ENCODE measurements at places on chromosomes 16 and 17.

- no peak for DNase-seq
Measured at GRCh38 chr17:36921095-36921851, 16.0 kb upstream of the LHX1 start.

DNA sequence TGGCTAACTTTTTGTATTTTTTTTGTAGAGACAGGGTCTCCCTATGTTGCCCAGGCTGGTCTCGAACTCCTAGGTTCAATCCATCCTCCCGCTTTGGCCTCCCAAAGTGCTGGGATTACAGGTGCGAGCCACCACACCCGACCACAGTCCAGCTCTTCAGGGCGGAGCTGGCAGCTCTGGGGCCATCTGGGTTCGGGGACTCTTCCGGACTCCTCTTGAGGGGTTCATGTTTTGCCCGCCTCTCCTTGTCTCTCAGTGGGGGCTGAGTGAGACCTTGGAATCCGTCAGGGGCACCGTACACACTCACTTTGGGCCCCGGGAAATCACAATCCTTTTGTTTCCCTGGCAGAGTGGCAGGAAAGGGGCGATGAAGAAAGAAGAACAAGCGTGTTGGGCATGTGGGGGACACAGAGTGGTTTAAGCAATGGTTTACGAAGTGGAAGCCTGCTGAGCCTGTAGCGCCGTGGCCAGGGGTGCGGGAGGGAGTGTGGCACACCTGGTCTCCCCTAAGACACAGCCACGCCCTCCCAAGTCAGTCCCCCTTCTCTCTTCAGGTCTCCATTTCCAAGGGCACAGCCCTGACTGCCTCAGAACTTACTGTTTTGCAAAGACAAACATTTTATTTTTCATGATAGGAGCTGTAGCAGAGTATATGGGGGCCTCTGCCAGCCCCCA, 26.1 kb downstream of the TNS4 start:
- no peak for DNase-seq

DNA sequence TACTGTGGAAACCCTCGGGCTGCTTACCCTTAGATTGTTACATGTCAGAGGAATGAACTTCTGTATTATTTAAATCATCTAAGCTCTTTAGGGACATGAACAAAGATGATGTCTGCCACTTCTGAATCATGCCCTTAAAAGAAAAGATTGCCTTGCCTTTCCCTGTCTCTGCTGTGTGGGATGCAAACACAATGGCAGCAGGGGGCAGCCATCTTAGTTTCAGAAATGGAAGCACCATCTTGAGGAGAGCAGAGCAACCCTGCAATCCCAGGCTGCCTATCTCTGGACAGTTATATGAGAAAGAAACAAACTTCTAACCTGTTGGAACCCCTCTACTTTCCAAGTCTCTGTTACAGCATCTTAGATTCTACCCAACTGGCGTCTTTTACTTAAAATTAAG, 16.7 kb upstream of the HLF start:
- no peak for DNase-seq

GRCh38 chr16:2791174-2791573, 3.8 kb upstream of the PRSS33 start:
- DNase-seq = no peak

- DNase-seq = no peak
Measured at GRCh38 chr16:81003610-81004460, 2.9 kb downstream of the CMC2 start.

- DNase-seq = no peak
Measured at GRCh38 chr16:19118938-19119431, 5.2 kb downstream of the ITPRIPL2 start.

DNA sequence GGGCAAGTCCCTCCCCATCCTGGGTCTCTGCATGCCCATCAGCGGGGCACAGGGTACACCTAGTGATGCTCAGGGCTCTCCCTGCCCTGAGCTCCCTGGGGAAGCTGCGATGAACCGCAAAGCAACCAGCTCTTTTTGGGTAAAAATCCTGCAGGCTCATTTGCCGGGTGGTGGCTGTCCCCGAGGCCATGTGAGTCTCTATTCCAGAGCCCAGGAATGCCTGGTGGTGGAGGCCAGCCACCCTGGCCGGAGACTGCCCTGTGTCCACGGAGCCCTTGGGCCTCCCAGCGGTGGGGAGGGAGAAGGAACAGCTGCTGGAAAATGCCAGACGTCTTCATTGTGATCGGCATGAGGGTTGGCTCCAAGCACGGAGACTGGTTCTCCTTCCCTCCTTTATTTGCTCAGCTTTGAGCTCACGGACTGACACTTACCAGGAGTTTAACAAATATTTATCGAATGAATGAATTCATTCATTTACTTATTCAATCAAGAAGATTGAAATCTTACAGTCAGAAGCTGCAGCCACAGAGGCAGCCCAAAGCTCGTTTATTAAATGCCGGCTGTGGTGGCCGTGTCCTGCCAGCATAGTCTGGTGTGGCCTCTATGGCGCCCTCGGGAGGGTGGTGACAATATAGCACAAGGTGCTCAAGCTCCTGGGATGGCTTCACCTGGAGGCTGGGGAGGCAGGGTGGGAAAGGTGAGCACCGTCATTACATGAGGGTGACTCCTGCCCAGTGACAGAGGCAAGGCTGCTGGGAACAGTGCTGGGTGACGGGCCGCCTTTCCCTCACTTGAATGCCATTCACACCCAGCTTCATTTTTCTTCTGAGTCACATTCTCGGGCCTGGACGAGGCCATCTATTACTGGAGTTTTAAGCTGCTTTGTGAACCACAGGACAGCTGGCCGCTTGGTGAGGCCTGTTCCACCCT, 31.1 kb upstream of the JPH3 start:
- DNase-seq = peak; percentile 34

DNA sequence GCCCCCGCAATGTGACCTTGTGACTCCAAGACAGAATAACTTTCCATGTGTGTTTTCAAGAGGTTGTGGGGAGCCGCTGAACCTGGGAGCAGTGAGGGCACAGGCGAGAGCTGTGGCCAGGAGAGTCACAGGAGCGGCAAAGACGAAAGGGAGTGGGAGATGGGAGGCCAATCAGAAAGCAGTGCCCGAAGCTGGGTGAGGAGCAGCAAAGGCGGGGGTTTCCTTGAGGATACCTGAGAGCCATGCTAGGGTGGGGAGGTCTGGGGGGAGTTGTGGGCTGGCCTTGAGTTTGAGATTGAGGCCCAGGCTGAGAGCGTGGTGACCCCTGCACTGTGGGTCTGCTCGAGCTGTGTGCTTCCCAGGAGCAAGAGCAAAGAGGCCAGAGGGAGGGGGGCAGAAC, 23.2 kb upstream of the NPTX1 start:
- no peak for DNase-seq

GRCh38 chr17:82231312-82231561, 2.4 kb downstream of the SLC16A3 start:
- DNase-seq = no peak

- DNase-seq = no peak
Measured at GRCh38 chr16:11291091-11291703, 10.1 kb upstream of the PRM1 start.

DNA sequence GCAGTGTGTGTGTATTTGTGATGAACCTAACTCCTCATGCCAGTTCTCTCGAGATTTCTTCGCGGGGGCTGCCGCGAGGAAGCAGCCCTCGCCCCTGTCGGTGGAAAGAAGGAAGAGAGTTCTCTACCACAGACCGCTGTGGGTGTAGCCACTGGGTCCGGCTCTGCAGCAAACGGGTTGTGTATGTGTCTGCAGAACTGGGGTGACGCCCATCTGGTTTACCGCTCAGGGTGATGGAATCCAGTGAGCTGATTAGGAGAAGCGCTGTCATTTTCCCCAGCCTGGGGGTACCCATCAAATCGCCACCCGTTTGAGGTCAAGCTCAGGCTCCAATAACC, 7.7 kb downstream of the CORO6 start:
- DNase-seq = peak; percentile 90

DNA sequence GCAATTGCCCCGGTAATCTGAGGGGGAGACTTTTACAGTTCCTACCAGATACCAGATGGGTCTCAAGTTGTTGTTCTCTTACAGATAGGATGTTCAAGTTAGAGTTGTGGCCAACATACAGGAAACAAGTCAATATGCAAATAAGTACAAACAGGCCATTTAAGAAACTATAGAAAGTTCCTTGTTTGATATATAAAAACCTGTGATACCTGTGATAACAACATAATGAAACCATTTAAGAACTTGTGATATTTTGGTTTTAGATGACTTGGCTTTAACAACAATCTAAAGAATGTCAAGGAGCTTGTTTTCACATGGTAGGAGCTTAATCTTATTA, 16.8 kb downstream of the CDR2 start:
- peak; percentile 28 for DNase-seq

- no peak for DNase-seq
Measured at GRCh38 chr17:64998436-64999190, 57.9 kb downstream of the GNA13 start.

DNA sequence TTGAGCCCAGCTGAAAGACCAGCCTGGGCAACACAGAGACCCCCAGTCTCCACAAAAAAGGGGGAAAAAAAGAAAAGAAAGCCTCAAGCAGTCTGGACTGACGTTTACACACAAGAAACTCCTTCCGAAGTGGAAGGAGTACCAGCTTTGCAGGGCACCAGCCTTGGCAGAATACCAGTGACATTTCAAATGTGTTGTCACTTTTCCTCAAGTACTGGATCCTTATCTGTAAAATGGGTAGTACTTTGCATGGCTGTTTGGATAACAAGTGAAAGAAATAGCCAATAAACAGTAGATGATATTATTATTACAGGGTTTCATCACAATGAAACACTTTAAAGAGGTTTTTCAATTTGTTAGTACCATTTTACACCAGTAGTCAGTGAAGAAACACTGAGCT, 14.2 kb downstream of the YWHAE start:
- no peak for DNase-seq

DNA sequence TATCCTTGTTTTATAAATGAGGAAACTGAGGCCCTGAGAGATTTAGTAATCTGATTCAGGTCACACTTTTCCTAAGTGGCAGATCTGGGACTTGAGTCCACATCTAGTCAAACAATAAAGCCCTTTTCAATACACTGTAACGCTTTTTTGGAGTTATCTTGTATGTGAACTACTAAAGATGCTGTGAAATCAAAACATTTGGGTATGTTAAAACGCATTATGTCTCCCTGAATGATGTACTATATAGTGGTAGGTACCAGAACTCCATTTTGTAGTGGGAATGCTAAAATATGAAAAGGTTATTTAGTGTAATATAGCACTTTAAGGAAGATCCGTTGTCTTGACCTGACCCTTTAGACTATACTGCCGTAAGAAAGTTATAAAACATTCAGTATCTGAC, 57.2 kb downstream of the NACA2 start:
- no peak for DNase-seq

DNA sequence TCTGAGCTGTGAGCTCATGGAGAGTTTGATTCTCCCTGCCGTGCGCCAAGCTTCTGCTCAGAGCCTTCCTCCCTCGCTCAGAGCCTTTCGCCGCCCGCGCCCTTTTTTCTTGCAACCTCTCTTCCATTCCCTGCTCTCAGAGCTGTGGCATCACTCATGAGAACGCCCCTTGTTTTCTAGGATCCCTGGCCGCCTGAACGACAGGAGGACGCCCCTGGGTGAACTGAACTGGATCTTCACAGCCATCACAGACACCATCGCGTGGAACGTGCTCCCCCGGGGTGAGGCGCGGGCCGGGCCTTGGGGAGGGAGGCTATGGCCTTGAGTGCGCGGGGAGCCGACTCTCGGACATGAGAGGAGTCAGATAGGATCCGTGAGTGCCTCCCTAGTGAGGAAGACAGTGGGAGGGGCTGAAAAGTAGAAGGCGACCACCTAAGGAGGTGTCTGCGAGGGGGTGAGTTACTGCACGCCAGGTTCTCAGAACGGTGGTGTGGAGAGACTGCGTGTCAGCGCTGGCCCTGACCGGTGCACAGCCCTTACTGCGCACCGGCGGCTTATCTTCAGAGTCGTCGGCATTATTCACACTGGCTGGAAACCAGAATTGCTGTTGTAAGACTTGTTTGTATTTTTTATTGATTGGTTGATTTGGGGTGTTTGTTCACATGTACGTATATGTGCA, 169.5 kb upstream of the CHMP6 start:
- DNase-seq = no peak

- no peak for DNase-seq
Measured at GRCh38 chr17:59696682-59697277, 10.4 kb downstream of the PTRH2 start.

DNA sequence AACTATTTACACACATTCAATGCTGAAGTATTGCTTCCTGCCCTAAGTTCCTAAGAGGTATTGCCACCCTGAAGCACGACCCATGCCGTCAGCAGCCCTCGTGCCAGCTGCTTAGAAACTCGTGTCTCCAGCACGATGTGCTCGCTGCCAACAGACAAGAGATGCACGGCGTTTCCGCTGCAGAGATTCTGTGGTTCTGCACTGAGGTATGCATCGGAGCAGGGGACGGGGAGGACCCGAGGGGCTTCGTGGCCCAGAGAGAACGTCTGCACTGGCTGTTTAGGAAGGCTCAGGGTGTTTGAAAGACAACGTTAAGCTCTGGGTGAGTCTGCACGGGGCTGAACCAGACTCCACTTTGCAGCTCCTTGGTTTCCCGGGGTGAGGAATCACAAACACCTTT, 82.7 kb upstream of the CREBBP start:
- DNase-seq = peak; percentile 47

DNA sequence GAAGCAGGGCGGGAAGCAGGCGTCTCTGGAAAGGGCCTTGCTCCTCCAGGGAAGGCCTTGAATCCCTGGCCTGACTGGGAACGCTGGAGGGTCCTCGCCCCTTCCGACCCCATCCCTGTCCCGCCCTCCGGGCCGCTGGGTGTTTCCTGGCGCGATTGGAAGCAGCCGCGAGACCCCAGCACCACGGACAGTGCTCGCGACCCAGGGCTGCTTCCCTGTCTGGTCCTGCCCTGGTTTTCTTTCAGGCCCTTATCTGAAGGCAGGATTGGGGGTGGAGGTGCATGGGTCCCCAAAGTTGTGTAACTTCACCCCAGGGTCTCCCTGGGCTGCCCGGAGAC, 2.1 kb downstream of the MGAT5B start:
- no peak for DNase-seq

- DNase-seq = no peak
Measured at GRCh38 chr17:45061606-45062205, 589 bp downstream of the NMT1 start.
